ENCODE measurements at places on chromosomes 6 and 20.

- no peak for DNase-seq
Measured at GRCh38 chr6:223763-224162, 68.5 kb upstream of the DUSP22 start.

DNA sequence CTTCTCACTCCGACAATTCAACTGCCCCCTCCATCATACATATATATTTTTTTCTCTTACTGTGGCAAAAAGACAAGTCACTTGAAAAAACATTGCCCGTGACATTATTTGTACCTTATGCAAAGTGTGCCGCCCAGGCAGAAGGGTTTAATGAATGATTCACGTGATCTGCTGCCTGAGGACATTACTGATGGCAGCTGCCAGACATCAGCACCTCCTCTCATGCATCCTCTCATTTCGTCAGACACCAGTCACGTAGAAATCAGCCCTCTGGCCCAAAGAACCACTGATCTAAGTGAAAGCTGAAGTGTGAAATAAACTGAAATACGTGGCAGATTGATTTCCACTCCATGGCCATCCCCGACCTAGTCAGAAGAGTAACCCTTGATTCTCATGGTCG lies 218.8 kb upstream of the PDE10A start:
- DNase-seq, result no peak

DNA sequence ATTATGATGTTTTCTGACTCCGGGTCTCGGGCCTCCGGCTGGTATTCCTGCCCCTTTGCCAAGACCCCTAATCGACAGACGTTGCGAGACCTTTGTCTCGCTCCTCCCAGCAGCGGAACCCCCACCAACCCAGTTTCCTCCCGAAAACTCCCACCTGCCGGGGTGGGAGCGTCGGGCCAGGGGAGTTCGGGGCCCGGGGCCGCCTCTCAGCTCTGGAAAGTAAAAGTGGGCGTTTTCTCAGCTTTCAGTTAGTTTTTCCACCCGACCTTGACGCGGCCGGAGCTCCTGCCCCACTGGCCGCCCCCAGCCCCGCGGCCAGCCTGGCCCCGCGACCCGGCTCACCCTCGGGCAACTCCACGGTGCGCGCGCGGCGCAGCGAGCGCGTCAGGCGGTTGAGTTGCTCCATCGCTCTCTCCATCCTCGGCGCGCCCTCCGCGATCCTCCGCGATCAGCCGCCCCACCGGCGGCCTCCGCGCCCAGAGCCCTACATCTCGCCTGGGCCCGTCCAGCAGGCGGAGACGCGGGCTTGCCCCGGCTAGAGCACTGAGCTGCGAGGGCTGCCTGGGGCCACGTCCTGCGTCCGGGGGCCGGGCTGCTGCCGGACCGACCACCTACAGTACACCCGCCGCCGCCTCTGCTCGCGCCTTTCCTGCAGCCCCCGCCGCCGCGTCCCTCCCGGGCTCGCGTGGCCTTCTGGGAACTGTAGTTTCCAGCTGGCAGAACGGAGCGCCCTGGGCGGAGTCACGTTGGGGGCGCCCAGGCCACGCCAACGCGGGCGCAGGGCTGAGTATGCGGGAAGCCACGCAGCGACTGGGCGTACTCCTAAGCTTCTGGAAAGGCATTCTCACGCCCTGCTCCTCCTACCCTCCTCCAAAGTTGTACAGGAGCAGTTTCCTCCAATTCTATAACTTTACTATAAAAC lies at the start of gene HACE1:
HACE1 (minus strand) TSS at position 695 of the 922 bp plus-strand sequence; CDS start at position 418, 277 bp downstream.
- peak; percentile 78 for DNase-seq

DNA sequence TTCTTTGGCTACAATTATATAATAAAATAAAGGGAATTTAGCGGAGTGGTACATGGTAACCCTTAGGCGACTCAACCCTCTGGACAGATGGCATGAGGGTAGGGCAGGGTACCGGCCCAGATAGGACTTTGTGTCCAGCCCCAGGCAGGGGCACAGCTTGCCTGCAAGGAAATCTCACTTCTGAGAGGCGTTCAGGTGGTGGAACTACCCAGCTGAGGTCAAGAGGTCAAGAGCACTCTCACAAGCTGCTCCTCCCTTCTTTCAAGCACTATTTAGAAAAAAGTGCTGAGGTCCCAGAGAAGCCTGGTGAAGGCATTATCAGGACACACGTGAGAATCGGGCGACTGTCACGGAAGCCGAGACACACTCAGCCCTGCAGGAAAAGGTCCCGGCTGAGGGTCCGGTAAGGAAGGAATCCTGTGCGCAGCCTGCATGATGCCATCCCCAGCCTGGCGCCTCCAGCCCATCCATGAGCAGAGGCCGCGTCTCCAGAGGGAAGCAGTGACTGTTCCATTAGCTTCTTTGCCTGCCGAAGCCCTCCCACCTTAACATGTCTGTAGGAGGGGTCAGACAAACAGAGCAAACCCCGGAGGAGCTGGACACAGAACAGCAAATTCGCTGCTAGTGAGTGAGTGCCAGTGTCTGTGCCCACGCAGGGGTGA lies 54.8 kb downstream of the WDR27 start:
- no peak for DNase-seq

DNA sequence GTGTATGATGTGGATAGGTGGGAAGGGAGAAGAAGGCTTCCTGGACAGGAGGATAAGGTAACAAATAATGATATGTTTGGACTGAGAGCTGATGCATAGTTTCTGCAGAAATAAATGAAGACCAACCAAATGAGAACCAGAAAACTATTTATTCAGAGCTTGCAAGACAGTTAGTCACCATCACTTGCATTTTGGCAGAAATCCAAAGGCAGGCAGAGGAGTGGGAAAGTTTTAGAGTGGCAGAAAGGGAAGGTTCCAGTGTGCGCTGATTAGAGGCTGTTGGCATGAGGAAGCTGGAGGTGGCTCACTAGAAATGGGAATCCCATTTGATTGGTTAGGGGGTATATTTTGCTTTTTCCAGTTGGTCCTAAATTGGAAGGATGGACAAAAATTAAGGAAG lies 13.0 kb upstream of the F13A1 start:
- DNase-seq, result no peak

DNA sequence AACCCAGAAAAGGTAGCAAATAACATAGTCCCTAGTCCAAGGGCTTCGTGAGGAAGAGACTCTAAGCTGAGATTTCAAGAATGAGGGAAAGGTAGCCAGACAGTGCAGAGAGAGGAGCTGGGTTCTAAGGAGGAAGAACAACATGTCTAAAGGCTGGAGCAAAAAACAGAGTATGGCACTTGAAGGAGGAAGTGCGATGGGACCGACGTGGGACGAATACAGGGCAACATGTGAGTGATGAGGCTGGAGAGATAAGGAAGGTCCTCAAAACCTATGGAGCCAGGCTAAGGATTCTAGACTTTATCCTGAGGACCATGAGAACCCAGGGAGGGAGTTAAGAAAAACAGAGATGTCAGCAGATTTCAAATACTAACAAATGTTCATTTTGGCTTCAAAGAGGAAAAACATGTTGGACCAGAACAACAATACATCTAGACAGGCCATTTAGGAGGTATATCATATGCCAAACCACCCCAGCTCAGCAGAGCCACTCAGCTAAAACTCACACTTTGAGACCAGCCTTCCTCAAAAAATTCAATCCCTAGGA lies 17.5 kb downstream of the ATXN1 start:
- DNase-seq, result no peak

DNA sequence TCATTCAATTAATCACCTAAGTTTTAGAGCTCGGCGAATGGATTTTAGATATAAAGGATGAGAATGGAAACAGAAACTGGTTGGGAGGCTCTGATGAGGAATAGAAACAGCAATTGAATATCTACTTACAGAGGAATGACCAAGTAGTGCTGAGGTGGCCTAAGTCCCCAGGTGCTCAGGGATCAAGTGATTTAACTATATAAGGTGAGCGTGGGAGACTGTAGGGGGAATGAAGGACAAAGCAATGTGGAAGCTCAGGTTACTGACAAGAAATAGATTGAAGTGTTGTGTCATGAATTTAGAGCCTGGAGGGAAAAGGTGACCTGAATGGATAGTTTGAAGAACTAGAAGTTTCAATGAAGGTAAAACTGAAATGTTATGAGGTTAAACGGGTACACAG lies 495.4 kb upstream of the SOX4 start:
- DNase-seq, result no peak

GRCh38 chr6:77383026-77383425 lies 80.3 kb downstream of the HTR1B start:
- DNase-seq, result no peak

- DNase-seq, result no peak
Measured at GRCh38 chr20:48557380-48557779, 270.4 kb downstream of the PREX1 start.

DNA sequence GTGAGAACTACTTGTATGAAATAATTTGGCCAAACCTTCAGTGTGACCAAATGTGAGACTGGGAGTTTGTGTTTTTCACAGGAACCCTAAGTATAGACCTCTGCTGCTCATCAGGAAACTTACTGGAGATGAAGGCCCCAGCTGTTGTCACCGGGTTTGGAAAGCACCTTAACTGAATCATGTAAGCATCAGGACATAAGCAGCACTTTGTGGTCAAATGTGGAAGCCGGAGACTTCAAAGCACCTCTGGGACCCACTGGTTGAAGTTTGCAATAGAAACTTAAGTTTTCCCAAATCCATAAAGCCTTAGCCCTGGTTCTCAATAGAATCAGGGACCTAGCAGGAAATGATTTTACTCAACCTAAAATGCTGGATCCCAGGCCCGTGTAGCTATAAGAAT lies 14.3 kb downstream of the TTPAL start:
- no peak for DNase-seq

DNA sequence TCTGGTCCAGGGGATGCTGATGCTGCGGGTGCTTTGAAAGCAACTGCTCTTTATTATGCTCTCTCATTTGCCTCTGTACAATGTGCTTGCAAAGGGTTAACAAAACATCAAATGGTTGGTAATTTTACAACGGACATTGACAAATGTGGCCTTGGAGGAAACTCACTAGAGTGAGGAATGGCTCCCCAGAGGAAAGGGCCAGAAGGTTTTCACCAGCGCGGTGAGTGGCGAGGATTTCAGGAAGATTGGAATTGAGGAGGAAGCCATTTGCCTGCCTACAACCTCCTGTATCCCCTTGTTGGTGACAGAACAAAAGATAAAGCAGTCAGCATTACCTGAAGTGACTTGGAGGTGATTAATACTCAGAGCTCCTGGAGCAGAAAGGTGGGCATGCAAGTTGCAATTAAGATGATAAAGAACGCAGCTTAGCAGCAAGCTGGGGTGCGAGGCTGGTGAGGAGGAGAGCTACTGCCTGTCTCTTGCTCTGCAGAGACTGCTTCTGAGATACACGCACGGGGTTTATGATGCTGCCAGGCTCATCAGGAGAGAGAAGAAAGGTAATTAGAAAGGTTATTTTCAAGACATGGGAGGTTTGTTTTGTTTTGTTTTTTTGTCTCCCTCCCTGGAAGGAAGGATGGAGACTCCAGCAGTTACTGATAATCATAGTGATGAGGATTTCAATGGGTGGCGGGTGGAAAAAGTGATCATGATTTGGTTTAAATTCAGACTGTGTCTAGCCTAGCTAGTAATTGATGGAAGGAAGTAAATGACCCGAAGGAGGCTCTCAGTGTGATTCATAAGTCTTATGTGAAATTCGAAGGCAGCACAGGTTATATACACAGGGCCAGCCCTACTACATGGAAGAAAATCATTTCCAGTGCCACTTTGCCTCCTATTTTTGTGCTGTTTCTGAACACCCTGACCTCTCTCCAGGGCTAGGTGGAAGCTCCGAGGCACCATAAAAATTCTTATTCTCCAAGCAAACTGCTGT lies 141.6 kb upstream of the DTNBP1 start:
- no peak for DNase-seq

DNA sequence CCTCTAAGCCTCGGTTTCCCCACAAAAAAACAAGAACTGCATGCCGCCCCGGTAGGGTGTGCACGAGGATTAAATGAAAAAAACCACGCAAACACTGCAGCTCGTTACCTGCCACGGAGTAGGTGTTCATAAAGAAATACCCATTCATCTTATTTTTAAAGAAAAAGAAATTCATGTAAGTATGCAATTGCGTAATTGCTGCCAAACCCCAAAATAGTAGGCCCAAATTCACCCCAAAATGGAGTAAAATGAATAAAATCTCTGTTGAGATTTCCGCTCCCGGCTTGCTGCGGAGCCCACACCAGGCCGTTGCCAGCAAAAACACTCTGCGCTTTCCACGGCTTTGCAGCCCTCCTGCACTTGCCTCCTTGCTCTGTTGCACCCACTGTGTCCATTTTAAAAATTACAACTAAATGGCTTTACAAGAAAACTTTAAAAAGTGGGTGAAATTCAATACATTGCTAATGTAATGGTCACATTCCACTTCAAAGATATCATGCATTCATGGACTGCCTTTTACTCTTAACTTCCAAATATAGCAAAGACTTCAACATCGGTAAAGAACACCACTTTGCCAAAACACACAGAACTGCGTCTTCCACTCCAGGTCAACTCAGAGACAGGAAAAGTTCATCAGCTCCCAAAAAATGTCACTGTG lies 125.0 kb downstream of the ZMYND8 start:
- DNase-seq, result peak; percentile 56

- peak; percentile 51 for DNase-seq
Measured at GRCh38 chr6:106069478-106069877, 16.7 kb upstream of the PRDM1 start.

DNA sequence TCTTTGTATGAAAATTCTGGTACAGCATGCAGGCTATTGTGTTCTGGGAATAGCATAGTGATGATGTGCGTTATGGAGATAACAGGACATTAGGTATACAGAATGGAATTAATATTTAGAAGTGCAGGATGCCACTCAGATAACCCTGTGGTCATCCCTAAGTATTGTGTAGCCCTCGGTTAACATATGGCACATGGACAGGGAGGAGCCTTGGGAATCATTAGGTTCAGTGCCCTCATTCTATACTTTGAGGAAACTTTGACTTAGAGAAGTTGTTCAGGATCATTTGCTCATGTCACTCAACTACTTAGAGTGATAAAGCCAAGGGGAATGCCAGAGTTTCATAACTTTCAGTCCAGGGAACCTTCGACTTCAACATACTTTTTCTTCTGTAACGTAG lies 185.9 kb downstream of the UST start:
- DNase-seq, result no peak

DNA sequence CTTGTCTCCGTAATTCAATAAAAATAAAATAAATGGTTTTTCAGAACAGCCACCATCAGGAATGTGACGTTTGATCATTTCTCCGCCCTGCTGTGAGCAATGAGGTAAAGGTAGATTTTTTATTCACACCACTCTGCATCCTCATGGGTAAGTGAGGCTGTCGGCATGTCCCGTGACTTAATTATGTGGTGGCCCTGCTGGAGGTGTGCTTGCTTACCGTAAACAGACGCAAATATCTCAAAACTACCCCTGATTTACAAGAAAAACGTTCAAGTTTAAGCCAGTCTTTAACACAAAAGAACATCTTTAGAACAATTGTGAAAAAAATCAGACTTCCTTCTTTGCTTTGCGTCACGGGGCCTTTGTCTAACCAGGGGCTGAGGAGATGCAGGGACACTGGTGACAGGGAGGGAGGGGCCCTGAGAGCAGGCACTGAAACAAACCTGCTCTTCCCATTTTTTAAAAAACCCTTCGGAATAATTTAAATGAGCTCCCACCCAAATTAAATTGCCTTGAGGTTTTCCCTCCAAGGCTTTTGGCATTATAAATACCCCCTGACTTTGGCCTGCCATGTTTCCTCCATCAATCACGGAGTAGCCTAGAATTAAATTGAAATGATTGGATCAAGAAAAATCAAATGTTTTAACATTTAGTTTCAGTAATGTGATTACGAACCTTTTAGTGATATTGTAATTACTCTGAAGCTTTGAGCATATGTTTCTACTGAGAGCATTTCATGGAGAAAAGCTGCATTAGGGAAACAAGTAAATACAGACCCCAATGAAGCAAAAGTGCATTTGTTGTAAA lies 13.4 kb downstream of the PRKN start:
- DNase-seq, result no peak

GRCh38 chr20:60851826-60852704 lies 400.0 kb upstream of the CDH4 start:
- no peak for DNase-seq

GRCh38 chr6:107342144-107342543 lies 117.2 kb downstream of the PDSS2 start:
- no peak for DNase-seq
